ENCODE measurements at places on chromosomes 3 and 15.

GRCh38 chr3:88211096-88211890 is 61.5 kb downstream of the C3orf38 start:
- DNase-seq = no peak

DNA sequence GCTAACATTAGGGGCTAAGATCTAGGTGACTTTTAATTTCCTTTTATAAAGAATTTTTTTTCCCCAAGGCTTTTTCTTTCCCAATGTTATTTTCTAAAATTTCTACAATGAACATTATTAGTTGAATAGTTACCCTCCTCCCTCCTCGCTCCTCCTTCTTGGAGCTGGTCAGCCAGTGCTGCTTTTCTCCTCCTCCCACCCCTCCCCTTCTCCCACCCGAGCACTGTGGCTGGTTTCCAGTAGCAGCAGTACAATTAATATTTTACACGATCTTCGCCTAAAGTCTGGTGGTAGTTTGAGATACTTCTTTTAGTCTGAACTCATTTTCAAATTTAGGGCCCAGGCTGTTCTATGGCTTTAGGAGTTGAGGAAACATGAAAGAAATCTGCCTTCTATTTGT is 41.6 kb downstream of the EEFSEC start:
- DNase-seq = no peak

DNA sequence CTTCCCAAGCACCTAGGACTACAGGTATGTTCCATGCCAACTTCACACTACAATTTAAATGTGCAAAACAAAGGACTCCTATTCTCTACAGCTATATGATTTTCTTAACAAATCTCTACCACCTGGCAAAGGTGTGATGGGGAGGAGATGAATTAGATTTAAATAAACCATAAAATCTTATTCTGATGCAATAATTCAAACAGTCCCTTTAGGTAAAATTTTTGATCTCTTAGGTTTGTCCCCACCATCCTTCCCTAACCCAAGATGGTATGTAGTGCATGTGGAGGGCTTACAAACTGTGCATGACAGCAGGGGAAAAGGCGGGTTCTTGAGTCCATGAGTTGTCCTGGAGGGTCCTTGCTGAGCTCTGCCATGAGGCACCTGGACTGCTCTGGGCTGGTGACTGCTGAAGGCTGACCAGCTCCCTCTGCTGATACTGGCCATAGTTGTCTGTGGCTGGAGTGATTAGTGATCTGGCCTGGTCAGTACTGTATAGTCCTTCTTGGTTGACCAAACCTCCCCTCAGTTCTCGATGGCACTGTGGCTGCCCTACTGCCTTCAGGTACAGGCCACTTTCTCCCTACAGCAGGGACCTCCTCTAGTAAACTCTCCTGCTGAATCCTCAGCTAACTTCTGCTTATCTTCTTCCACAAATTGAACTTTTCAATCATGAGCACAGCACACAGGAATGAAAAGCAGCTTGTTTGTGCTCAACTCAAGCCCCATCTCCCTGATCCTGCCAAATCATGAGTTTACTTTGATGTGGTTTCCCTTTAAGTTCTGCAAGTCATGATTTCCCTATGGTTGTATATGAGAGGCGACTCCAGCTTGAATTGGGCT is 30.1 kb downstream of the CFAP161 start:
- DNase-seq = no peak

DNA sequence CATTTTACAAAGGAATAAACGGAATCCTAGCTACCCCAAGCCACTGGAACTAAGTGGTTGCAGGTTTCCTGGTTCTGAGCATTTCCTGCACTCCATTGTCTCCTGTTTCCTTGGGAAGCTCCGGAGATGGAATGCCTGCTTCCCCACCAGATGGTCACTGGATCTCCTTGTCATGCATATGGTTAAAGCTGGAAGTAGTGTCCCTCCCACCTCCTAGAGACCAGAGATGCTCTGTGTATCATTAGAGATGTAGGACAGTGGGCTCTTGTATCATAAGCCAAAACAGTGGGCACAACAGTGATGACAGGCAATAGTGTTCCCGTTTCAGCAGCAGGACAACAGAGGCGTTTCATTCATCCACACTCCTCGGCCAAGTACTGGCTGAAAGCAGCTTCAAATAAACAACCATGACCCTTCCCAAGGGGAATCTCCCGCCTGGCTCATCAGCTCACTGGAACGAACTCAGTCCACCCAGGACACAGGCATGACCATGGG is 136.2 kb upstream of the EIF1B start:
- no peak for DNase-seq

DNA sequence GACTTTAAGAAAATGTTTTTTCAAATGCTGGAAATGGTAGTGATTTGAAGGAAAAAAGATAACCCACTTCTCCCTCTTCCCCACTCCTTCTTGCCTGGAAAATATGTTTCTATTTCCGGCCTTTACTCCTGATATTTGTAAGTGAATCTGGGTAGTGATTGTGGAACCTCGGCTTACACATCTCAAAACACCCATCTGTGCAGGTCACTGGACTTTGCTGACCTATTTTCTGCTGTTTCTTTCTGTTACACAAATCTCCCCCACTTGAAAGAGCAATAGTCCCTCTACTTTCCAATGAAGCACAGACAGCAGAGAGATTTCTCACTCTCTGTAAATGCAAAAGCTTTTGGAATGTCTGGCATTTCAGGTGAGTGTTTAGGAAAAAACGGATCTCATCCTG is 76.9 kb upstream of the ICE2 start:
- DNase-seq = no peak

GRCh38 chr3:120428924-120429323 is 21.9 kb downstream of the FSTL1 start:
- DNase-seq = no peak

- DNase-seq = no peak
Observed at GRCh38 chr3:156793400-156793799, 32.8 kb upstream of the LEKR1 start.

DNA sequence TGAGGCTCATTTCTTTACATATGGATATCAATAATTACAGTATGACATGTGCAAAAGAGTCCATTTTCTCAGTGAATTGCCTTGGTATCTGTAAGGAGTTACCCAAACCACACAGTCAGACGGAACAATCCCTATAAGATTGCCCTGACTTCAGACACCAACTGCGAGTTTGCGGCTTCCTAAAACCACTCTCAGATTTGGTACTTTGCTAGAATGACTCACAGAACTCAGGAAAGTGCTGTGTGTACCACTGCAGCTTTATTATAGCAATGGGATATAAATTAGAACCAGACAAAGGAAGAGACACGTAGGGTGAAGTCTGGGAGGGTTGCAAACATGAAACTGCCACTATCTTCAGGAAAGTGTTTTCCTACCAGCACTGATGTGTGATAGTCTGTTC is 45.8 kb upstream of the ATP13A3 start:
- DNase-seq = no peak

DNA sequence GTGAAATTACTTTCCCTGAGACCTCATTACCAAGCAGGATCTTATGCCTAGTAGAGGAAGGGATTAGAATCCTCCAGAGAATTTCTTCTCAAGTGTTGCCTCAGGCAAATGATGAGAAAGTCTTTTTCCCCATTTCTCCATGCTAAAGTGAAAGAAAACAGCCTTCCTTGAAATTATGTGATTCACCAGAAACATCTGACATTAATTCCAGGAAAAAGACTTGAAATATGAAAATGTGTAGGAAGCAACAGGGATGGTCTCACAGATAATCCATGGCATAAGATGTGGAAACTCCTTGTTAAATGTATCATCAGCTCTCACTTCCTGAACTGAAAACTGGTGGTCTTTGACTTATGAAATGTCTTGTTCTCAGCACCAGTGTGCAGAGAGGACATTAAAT is 17.9 kb upstream of the ABI3BP start:
- no peak for DNase-seq

- no peak for DNase-seq
Observed at GRCh38 chr15:90078965-90079364, 23.3 kb downstream of the IDH2 start.
